Epithelial cell of esophagus (primary cell): ENCODE measurements at places on chromosomes 4 and X.

GRCh38 chrX:68988865-68989264, 160.0 kb downstream of the EFNB1 start:
- DNase-seq: no peak

DNA sequence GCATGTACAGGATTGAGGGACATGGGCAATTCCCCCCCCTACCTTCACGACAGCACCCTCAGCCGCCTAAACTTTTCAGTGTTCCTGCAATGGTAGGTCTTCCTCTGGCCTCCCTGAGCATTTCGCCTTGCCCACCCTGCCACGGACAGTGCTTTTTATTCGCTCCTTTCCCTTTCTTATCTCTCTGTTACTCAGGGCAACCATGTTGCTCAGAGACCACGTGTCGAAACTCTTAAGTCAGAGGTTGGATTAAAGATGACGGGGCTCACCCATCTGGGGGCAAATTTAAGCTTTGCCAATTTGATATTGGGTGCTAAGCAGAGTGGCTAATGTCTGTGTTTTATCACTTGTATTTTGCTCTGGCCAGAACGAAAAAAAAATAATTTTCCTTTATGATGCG, 20.4 kb downstream of the TENM3 start:
- no peak for DNase-seq

- peak; percentile 74 for DNase-seq
Measured at GRCh38 chrX:17559728-17560379, 177.4 kb upstream of the SCML1 start.

DNA sequence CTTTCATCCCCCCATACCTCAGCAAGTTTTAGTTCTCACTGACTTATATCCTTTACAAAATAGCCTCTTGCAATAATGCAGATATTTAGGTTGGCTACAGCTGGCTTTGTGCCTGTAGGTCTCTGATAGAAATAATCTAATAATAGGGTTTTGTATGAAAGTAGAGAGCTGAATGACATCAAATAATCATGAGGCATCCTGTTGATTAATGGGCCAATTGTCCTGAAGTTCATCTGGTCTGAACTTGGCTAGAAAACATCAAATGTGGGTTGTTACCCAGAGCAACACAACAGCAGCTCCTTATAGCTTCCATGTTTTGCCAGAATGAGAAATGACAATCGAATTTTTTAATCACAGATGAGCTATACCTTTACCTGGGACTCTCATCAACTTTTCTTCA, 19.2 kb upstream of the LHFPL1 start:
- DNase-seq: no peak

GRCh38 chr4:134144337-134144736, 57.3 kb downstream of the PABPC4L start:
- DNase-seq: no peak

GRCh38 chrX:130606425-130606824, 204.6 kb downstream of the RBMX2 start:
- DNase-seq: no peak

DNA sequence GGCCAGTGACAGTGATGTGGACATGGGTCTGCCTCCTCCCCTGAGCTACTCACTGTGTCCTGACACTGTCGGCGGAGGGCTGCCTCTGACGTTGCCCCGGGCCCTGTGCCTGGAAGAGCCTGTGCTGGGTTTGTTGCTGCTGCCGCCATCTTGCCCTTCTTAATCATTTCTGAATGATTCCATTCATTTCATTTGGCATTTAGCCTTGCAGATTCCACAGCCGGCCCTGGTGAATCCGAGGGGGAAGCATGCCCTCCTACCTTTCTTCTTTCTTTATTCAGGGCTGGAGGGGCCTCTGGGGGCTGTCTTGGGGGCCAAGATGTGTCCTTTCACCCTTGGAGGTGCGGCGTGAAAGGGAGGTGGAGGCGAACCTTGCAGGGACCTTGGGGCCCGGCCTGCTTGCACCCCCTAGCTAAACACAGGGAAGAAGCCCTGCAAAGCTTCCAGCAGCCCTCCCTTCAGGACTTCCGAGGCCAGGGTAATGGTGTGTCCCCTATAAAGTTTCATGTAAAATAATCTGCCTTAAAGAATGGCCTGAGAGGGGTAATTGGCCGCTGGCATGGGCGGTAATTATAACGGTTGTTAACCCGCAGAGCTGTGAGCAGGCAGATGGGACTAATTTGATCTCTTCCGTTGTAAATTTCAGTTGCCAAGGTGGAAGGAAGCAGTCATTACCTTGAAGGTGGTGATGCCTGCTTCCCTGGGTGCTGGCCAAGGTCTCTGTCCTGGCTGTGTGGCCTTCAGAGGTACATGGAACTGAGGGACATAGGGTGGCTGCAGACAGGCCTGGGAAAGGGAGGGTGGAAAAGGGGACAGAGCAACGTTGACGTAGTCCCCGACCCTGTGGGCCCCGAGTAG, 92.3 kb downstream of the PSAPL1 start:
- DNase-seq: no peak

- DNase-seq: peak; percentile 28
Measured at GRCh38 chrX:129823115-129823514, 20.6 kb downstream of the ZDHHC9 start.

- peak; percentile 28 for DNase-seq
Measured at GRCh38 chrX:70049925-70050324, at the start of gene AWAT2. Gene AWAT2 (minus strand): TSS chrX:70049938. CDS start chrX:70049932, 6 bp downstream.

DNA sequence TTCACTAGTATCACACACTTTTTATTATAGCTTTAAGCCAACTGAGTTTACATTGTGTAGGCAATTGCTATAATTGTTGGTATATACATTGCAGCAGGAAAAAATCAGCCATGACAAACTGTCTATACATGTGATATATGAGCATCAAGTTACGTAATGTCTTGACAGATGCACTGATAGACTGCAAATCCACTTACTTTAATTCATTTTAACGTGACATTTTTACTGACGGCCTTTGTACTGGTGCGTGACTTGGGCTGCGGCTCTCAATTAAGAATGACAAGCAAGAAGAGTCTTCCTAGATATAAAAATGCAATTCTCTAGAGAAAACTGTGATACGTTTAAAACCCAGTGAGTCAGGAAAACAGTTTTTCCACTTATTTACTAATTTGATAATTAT, 143.8 kb downstream of the ACTRT1 start:
- no peak for DNase-seq

GRCh38 chr4:111542056-111542455, 603.2 kb upstream of the FAM241A start:
- DNase-seq: no peak

DNA sequence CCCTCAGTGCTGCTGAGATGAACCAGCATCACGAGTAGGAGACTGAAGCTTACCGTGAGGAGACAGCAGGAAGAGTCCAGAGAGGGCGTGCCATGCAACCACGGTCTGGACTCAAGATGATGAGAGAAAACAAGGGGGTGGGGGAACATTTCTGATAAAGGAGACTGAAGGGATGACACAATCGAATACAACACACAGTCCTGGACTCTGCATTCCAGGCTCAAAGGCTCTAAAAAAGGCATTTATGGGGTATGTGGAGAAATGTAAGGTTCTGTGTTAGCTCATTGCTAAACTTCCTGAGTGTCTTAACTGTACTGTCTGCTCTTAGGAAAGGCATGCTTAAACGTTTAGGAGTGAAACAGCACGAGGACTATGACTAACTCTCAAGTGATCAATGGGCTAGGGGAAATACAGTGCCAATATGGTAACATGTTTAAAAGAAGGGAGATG, 20.6 kb upstream of the IRAK1 start:
- peak; percentile 64 for DNase-seq

DNA sequence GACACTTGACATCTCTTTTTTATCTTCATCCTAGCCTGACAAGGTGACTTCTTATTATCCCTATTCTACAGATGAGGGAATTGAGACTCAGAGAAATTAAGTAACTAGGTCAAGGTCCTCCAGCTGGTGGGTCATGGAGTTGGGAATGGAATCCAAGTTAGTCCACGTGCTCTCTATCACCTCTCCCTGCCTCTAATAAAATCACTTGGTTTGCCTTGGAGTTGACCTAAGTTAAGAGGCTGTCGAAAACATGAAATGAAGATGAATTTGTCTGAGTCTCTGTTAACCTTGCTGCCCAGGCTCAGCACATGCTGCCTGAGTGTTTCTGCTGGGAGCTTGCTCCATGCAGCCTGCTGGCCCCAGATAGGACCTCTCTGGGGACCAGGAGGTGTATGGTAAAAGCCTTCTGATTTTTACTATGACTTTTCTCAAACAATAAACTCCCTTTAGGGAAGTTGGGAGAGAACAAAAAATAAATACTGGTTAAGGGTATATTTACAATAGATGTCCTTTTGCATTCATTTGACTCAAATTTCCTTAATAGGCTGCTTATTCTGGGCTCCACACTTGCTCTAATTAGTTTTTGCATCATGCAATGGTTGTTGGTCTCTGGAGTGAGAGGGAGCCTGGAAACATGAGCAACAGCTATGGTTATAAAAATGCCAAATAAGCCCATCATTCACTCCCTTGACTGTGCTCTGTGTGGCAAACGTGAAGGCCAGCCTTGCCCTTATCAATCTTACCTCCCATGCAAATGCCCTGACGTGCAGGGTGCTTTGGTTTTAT, 61.6 kb upstream of the DHX15 start:
- DNase-seq: no peak

- no peak for DNase-seq
Measured at GRCh38 chrX:82161195-82161594, 959.3 kb downstream of the SH3BGRL start.

- no peak for DNase-seq
Measured at GRCh38 chrX:72568406-72569092, 4.1 kb downstream of the HDAC8 start.

DNA sequence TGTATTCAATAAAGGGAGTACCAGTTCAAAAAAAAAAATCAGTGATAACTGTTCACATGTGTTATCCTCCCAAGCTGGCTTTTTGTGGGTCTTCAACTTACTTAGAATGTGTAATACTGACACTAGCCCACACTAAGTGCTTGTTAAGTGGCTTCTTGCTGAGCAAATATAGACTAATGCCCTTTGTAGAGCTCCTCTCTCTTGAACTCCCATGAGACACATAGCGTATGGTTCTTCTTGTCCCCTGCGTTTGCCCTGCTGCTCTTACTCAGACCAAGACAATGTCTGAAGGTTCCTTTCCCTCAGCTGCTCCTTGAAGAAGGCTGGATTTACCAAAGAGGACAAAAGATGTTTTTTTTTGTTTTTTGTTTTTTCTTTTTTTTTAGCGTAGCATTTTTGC, 110.9 kb downstream of the FRAS1 start:
- no peak for DNase-seq

- DNase-seq: no peak
Measured at GRCh38 chrX:133574716-133575115, 159.4 kb upstream of the GPC4 start.

- no peak for DNase-seq
Measured at GRCh38 chrX:106899841-106900240, 3.3 kb downstream of the RIPPLY1 start.

DNA sequence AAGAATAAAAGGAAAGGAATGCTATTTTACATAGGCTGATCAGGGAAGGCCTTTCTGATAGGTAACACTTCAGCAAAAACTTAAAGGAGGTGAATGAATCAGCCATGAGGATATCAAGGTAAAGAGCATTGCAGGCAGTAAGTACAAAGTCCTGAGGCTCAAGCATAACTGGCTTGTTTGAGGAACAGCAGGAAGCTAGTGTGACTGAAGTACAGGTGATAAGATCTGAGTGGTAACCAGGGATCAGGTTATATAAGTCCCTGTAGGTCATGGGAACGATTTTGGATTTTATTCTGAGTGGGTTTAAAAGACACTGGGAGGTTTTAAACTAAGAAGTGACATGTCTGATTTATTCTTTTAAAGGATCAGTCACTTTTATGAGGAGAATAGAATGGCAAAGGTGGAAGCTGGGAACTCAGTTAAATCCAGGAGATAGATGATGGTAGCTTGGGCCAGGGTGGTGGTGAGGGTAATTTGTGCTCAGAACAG, 47.1 kb upstream of the THOC2 start:
- peak; percentile 16 for DNase-seq

GRCh38 chr4:74413265-74413664, 31.7 kb upstream of the AREG start:
- DNase-seq: no peak

DNA sequence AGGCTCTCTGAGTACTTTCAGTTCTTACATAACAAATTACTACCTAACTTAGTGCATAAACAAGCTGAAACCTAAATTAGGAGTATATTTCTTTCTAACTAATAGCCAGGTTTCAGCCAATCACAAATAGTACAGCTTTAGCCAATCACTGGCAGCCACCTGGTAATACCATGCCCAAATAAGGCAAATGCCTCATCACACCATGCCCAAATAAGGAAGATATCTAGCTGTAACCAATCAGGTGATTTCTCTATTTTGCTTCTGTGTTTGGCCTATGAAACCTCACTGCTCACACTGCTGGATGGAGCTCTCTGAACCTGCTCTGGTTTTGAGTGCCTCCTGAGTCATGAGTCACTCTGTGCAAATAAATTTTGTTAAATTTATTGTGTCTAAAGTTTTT, 113.5 kb downstream of the DDIT4L start:
- DNase-seq: peak; percentile 53

GRCh38 chr4:110197529-110198042, 829 bp downstream of the ELOVL6 start:
- DNase-seq: peak; percentile 30

DNA sequence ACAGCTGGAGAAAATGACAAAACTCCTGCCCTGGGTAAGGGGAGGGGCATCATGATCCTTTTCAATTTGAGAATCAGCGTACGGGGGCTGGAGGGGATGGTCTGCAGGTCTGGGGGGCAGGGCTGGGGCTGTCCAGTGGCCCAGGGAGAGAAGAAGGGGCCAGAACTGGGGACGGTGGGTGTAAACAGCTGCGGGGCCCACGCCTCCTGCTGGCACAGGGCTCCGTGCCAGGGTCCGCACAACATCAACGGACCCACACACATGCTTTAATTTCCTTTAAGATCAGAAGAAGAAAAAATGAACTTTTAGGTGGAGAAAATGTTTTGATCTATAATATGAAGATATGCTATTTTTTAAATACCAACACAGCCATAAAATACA, 52.1 kb downstream of the PSAPL1 start:
- no peak for DNase-seq

- DNase-seq: peak; percentile 19
Measured at GRCh38 chr4:11165052-11165451, 263.6 kb downstream of the HS3ST1 start.

DNA sequence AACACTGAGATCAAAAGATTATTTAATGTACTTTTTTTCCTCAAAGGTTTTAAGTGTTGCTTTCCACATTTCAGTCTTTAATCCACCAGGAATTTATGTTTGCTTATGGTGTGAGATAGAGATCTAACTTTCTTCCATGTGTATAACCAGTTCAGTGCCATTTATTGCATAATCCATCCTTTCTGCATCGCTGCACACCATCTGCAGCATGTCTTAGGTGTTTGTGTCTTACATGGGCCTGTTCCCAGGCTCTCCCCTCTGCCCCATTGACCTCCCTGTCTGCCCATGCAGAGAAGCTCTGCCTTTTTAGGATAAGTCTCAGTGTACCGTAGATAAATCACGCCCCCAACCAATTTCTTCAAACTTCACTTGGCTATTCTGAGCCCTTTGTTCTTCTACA, 30.3 kb downstream of the NSDHL start:
- no peak for DNase-seq

- DNase-seq: no peak
Measured at GRCh38 chrX:6821730-6822129, 286.8 kb upstream of the VCX3A start.
